Urinary bladder (tissue), 4 donors: ENCODE measurements at places on chromosomes 2 and 18. TPM values are rescaled to one million over a fixed set of nuclear protein-coding genes. Genes with fewer than 3 reads are reported as not detected.

The GALNT3 gene
- 3.2 TPM for polyA plus RNA-seq

The ANKRD30B gene
- polyA plus RNA-seq = not detected

The HOXD4 gene
- polyA plus RNA-seq = 2.0 TPM

The L3MBTL4 gene
- 0.98 TPM for polyA plus RNA-seq

The LIPG gene
- polyA plus RNA-seq = 0.85 TPM

GRCh38 chr18:70072678-70073077 is 125.0 kb upstream of the CD226 start:
- DNase-seq = no peak

DNA sequence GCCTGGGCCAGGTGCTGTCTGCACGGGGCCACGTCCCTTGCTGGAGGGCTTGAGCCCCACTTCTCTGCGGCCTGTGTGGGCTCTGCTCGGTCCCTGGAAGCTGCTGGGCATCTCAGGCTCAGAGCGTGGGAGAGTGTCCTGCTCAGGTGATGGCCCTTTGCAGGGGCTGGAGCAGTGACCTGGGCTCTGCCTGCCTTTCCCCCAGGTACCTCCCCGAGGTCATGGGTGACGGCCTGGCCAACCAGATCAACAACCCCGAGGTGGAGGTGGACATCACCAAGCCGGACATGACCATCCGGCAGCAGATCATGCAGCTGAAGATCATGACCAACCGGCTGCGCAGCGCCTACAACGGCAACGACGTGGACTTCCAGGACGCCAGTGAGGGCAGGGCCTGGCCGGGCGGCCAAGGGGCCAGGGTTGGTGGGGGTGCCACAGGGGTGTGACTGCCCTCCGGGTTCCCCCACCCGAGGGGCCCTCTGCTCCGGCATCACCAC is 29.9 kb downstream of the GPC1 start:
- no peak for DNase-seq

DNA sequence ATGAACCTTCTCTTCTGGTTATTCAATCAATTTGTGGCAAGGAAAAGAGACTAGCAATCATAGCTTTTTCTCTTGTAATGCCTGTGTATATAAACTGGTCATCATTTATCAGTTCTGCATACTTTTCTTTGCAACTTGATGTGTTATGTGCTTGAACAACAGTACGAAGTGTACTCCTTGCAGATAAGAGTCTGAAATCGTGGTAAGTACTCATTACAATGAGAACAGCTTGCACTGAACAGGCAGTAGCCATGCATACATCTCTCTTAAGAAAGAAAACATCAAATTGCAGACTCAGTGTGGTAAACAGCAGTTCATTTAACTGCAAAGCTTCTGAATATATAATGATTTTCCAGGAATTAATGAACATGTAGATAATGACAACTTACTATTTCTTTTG is 64.3 kb downstream of the GREB1L start:
- no peak for DNase-seq

DNA sequence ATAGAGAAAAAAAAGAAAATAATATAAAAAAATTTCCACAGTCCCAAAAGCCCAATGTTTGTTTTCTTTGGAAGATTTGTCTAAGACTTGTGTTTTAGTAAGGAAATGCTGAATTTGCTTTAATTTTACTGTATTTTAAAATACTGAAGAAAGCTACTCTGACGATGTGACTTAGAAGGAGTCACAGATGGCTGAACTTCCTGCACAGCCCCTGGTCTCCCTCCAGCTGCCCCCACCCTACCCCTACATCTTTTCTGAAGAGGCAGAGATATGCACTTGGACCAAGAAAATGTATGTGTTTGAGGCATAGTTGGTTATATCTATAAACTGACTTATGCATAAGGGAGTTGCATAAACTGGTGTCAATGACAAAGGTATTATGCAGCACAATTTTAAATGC is 172.3 kb downstream of the CDH2 start:
- DNase-seq = no peak

GRCh38 chr2:236621786-236622185 is 52.2 kb downstream of the ACKR3 start:
- no peak for DNase-seq

- no peak for DNase-seq
Observed at GRCh38 chr2:211270257-211270656, 713.9 kb downstream of the CPS1 start.

DNA sequence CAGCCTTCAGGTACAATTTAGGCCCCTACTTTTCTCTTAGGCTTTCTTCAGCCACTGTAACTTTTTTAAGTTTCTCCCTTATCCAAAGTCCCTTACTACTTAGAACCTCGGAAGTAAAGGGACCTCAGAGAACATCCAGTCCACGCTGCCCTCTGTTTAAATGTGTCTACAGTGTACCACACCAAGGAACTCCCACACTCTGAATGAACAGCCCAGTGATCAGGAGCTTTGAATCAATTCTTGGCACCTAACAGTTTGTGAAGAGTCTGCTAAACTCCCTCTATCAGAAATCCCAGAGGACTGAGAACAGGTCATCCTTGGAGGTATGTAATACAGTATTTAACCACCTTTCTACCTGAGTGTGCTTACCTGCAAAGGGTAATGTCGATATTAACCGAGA is 11.6 kb upstream of the MALT1 start:
- no peak for DNase-seq

DNA sequence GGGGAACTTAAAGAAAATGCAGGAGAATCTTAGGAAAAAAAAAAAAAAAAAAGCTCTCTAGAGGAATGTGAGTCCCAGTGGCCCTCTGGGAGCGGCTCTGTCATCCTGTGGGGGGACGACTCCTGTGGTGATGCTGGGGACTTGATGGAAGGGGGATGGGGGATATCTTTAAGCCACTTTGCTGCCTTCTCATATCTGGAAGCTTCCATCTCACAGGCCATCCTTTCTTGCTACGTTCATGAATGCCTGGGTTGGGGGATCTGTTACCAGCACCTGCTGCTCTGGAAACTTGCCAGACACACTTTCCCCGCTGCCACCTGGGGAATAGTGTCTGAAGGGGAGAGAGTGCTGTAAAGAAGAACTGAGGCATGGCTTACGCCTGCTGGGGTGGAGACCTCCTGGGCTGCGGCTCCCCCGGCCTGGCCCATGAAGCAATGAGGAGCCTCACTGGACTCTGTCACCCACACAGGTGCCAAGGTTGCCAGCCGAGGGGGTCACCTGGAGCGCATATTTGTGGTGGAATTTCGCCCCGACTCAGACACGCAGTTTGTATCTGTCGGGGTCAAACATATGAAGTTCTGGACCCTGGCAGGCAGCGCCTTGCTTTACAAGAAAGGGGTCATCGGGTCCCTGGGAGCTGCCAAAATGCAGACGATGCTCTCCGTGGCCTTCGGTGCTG is 92.8 kb downstream of the RTN4 start:
- no peak for DNase-seq

DNA sequence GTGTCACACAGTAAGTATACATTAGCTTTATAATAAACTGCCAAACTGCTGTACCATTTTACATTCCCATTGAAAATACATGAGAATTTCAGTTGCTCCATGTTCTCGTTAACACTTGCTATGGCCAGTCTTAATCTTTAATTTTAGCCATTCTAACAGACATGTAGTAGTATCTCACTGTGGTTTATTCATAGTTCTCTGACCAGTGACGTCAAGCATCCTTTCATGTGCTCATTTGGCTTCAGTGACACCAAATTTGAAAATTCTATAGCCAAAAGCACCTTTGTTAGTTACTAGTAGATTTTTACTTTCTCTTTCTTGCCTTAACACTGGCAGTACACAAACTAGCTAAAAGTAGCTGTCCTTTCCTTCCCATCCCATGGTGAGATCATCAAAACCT is 43.0 kb downstream of the CYP1B1 start:
- no peak for DNase-seq
